ENCODE measurements at places on chromosomes 3 and 15. TPM values are rescaled to one million over a fixed set of nuclear protein-coding genes. Genes with fewer than 3 reads are reported as not detected.

Gene ISLR
- not detected for total RNA-seq

Gene GPR149
- total RNA-seq = not detected

Gene PRSS50
- not detected for total RNA-seq

Gene DISP2
- total RNA-seq = 1.8 TPM

Gene CPN2
- not detected for total RNA-seq

DNA sequence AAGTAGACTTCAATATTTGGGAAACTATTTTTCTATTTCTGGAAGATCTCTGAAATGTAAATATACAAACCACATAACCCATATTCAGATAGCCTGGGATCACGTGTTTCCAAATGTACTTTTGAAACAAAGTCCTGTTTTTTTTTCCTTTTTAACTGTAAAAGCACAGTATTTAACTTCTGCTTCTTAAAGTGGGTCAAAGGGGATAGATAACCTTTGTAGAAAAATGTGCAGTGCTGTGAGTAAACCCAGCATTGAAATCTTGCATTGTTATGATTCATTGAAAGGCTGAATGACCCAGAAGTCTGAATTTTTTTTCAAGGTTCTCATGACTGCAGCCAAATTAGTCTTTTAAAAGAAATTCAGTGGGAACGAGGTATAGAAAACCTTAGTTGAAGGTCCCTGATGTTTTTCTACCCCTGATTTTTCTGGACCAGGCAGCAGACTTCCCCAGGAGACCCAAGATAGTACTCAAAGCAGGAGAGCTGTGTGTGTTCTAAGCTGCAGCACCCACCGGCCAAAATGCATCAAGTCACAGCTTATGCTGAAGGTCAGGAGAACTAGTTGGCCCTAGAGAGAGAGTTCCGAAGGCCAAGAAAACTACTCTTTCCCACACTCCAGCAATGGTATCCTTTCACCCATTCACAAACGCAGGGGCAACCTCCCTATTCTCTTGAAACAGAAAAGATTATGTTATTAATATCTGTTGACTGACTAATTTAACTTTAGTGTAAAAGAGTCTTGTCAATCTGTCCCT, 43.6 kb upstream of the APH1B start:
- peak; percentile 64 for DNase-seq

GRCh38 chr3:193826159-193826795, 233.3 kb downstream of the OPA1 start:
- DNase-seq = peak; percentile 75

DNA sequence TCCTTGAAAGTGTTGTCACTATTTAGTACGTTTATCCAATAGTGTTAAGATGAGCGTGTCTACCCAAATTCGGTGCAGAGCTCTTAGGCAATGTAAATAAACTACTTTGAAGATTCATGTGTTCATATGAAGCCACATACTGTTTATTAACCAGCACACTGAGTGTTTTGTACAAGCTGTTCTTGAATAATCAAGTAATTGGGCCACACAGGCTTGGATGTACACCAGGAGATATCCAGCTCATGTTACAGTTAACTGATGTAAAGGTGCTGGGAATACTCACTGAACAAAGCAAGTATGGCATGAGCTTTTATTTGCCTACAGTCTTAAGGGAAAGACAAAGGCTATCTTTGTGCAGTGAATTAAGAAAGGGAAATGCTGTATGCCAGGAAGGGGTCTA, 632 bp upstream of the DHX36 start:
- no peak for DNase-seq

- DNase-seq = no peak
Measured at GRCh38 chr3:53230789-53231188, 25.0 kb downstream of the TKT start.

GRCh38 chr3:14861031-14861430, 42.3 kb downstream of the FGD5 start:
- DNase-seq = no peak

- no peak for DNase-seq
Measured at GRCh38 chr15:63974021-63974420, 72.3 kb downstream of the DAPK2 start.

GRCh38 chr3:45084820-45085816, 59.0 kb downstream of the CLEC3B start:
- peak; percentile 98 for DNase-seq

DNA sequence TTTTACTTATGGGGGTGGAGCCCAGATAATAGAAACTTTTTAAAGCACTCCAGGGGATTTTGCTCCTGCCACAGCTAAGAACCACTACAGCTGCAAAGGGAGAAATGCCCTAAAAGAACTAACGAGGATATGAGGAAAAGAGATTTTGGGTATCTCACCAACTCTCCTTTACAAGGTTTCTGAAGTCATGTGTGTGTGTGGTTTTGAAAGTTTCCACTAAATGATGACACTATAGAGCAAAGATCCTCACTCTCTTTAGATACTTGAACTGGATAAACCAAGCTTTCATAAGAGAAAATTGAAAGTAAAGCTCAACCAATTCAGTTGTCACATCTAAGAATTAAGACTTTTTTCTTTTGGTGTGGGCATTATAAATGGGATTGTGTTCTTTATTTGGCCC, 455.3 kb upstream of the ALCAM start:
- DNase-seq = no peak

GRCh38 chr3:122493296-122493695, 21.4 kb downstream of the KPNA1 start:
- DNase-seq = peak; percentile 99

DNA sequence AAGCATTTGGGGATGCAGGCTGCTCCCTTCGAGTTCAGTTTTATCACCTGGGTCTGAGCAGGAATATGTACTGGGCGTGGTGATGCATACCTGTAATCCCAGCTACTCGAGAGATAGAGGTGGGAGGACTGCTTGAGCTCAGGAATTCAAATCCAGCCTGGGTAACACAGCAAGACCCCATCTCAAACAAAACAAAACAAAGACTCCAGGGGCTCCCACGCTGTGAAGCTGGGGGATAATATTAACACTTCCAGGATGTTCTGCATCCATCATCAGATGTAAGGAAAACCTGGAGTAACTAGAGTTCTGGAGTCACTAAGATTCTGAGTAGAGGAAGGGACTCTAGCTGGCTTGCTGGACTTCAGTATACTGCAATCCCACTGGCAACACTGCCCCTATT, 40.6 kb downstream of the LYZL4 start:
- DNase-seq = no peak

DNA sequence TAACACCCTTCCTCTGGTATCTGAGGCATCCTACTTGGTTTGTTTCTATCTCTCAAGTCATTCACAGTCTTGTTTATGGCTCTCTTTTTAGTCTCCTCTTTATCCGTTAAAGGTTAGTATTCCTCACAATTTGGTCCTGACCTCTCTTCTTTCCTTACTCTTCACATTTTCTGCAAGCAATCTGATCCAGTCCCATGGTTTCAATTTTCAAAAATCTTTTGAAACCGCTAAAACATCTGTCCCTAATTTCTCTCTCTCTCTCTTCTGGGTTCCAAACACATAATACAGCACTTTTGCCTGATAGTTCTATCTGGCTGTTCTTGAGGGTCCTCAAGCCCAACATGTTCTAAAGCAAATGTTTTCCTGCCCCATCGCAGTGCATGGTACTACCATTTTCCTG, 149.0 kb downstream of the SERPINI1 start:
- no peak for DNase-seq

DNA sequence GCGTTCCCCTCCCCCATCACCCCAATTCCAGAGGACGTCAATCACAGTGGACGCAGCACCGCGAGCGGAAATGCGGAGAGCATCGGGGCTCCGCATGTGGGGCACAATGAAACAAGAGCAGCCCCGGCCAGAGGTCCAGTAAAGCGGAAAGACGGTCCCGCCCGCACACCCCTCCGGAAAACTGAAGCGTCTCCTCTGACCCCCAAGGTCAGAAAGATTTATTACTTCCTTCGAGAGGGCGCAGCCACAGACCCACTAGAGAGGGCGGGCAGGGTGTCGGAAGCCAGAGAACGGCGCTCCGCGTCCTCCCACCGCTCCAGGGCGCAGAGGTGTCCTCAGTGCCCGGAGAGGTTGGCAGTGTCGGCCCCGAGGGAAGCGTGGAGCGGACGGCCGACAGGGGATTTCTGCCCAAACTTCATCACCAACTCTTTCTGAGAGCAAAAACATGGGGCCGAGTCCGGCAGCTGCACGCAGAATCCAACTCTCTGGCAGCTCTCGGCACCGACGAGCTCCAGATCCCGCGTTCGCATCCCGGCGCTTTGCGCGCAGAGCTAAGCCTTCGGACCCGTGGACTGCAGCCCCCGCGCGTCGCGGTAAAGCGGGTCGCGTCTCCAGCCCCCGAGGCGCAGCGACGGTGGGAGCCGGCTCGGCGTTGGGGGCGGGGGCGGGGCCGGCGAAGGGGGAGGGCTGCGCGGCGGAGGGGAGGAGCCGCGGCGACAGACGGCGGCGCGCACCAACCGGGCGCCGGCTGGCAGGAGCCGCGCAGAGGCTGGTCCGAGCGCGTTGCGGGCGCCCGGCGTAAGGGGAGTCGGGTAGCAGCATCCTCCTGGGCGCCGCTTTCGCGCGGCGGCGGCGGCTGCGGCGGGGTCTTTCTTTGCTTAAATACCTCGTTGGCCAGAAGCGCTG, at the start of gene CHST2:
Gene CHST2 (plus strand): TSS at position 763 of the 906 bp plus-strand sequence. CDS start 1,046 bp downstream, outside the sequence.
- peak; percentile 80 for DNase-seq

DNA sequence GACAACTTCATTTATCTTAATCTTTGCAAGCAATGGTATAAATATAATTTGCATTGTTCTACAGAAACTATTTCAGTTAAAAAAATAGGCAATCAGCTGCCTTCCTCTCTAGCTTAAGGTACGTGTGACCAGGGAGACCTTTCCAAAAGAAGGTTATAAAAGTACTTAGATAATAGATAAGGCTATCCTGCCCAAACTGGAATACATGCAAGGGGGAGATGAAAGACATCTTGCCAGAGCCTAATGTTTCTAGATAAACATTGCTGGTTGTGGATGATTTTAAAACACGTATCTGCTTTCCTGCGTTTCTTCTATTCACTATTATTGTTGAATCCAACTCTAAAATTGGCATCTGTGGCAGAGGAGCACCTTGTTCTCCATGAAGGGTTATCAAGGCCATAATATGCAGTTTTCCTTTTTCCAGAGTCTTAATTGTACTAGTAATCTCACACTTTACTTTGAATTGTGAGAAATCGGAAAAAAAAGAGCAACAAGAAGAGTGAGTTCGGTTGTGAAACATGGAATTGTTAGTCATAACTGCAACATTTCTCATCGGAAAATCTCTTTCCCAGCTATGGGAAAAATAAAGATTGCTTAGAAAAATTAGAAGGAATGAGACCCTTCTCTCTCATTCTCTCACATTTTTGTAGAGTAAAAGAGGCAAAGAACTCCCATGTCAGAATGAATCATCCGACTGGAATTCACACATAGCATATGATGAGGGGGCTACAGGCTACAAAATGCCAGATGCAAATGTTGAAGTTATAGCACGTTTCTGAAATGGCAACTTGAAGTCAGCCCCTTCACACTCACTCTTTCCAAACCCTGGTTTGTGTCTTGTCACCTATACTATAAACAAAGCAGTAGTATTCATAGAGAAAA, 936.1 kb upstream of the NR2F2 start:
- peak; percentile 28 for DNase-seq

GRCh38 chr15:96762566-96762965, 432.1 kb downstream of the NR2F2 start:
- DNase-seq = no peak

DNA sequence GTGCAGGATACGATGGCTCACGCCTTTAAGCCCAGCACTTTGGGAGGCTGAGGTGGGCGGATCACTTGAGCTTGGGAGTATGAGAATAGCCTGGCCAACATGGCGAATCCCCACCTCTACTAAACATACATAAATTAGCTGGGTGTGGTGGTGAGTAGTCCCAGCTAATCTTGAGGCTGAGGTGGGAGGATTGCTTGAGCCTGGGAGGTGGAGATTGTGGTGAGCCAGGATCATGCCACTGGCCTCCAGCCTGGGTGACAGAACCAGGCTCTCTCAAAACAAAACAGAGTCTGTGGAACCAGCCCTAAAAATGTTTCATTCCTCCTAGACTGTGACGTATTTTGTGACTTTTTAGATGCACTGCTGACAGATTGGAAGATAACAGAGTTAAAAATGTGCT, 34.3 kb upstream of the RAD51 start:
- no peak for DNase-seq

DNA sequence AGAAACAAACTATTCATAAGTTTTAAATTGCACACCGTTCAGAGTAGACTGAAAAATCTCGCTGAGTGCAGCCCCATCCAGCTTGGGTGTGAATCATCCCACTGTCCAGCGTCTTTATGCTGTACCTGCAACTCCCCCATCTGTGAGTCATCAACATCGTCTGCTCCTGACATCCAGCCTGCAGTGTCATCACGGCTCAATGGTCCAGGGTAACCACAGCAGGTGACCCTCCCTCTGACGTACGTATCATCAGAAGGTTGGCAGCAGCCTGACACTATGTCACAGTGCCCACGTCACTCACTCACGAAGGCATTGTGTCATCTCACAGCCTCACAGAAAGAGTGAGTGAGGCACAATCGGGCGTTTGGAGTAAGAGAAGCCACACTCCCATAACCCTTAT, 65.2 kb downstream of the TPRA1 start:
- DNase-seq = peak; percentile 96

DNA sequence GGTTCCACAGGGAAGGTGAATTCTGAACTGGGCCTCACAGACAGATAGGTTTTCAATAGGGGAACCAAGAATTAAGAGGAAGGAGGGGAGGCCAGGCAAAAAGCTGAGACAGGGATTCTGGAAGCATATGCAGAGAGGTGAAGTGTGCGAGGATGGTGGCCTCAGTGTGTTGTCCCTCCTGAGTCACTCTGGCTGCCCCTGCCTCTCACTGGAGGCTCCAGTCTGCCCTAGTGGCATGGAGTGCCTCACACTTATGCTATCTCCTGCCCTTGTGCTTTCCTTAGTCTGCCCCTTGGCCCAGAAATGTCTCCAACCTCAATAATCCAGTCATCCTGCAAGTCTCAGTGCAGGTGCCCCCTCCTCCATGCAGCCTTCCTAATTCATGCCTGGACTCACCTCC, 32.2 kb upstream of the RBP1 start:
- no peak for DNase-seq

DNA sequence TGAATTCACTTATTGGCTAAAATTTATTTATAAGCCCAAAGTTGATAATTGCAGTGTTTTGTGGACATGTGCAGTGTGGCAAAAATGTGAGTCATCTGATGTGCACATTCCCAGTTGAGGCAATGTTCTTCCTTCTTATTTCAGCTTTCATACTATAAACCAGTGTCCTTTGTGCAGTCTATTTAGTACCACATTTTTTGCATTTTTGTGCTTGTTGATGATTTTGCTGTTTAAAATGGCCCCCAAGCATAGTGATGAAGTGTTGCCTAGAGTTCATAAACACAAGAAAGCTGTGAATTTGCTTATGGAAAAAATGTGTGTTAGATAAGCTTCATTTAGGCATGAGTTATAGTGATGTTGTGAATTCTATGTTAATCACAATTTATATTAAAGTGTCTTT, 19.4 kb upstream of the IL20RB start:
- DNase-seq = peak; percentile 33

- peak; percentile 99 for DNase-seq
Measured at GRCh38 chr3:127803619-127804018, 18.7 kb downstream of the MGLL start.

DNA sequence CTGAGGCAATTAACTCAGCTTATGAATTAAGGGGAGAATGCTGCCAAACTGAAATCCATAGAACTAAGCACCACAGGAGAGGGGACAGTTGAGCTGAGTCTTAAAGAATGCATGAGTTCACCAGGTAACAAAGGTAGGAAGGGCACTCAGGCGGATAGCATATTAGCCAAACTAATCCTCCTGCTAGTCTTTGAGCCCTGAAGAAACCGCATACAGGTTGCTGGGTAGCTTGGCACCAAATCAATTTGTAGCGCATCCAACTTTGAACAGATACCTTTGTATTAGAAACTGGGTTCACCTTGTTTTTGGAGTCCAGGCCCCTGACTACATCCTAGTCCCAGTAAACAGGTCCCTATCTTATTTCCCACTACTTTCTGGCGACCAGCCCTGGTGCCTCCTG, 93.7 kb downstream of the FRMD4B start:
- DNase-seq = no peak

- no peak for DNase-seq
Measured at GRCh38 chr3:38397320-38397719, 50.7 kb downstream of the XYLB start.
